ENCODE measurements at places on chromosomes 3 and 15.

- no peak for DNase-seq
Observed at GRCh38 chr3:81161100-81161499, 600.3 kb downstream of the GBE1 start.

GRCh38 chr15:99157456-99157855, 52.6 kb downstream of the SYNM start:
- DNase-seq = no peak

- no peak for DNase-seq
Observed at GRCh38 chr3:152910211-152910610, 75.3 kb downstream of the P2RY1 start.

GRCh38 chr3:158563076-158563475, 7.9 kb upstream of the MLF1 start:
- DNase-seq = no peak

DNA sequence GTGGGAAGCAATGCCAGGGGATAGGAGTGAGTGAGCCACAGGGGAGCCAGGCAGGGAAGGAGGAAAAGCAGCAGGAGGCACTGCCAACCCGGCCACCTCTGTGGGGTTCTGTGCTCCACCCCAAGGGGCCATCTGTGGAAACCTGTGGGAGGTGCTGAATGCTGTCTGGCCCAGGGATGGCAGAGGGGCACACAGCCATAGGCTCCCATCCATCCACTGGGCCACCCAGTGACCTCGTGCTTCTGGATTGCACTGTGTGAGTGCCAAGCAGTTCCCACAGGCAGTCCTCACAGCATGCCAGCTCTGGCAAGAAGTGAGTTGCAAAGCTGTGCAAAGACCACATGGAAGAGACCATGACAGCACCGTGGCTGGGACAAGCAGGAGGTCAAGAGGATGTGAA, 27.5 kb downstream of the DNAJB8 start:
- peak; percentile 32 for DNase-seq

GRCh38 chr15:61750271-61751084, 309.8 kb downstream of the VPS13C start:
- DNase-seq = no peak
